Stimulated activated CD8-positive, alpha-beta memory T cell treated with anti-CD3 and anti-CD28 coated beads, Interleukin-4, amount 100 ng/mL, for 1 hour (primary cell): ENCODE measurements at places on chromosomes 11 and 22.

DNA sequence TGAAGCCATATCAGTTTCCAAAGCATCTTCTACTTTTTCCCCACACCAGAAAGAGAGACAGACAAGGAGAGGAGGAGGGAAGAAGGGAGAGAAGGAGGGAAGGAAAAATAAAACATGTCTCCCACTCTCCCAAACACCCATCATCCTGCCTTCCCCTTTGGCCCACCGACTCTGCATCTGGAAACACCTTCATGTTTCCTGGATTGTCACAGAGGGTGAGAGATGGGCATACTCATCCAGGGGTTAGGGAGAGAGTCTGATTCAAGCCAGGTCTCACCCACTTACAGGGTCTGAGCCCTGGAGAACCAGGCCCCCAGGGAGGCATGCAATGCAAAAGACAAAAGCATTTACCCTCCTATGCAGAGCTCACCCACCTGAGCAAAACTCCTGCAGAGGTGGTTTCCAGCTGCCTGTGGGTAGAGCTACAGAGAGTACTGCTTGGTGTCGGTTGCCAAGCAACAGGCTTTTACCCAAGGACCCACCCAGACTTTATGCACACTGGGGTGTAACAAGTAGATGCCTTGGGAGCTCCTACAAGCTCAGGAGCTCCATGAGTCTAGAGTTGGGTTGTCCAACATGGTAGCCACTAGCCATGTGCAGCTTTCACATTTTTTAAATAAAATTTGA lies 33.4 kb downstream of the MN1 start:
- no peak for DNase-seq

DNA sequence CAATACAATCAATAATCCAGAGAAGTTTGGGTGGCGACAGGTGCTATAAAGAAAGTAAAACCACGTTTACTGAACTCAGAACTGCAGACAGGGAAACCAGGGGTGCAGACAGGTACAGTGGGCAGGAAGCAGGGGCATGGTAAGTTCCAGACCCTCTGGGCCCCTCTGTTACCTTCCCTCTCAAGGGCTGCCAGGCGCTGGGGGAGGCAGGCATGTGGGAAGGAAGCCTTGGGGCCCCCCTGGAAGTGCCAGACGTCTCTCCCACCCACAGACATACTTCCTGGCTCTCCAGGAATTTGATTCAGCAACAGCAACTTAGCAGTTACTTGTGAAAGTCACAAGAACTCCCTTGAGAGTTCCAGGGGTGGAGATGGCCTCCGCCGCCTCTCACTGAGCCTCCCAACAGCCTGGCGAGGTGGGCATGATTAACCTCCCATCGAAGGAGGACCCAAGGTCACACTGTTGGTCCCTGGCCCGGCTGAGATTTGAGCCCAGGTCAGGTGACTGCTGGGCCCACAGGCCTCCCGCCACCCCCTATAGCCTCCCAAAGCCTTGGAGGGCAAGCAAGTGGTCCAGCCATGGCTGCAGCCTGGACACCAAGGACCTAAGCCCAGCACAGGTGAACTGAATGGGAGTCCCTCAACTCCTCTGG lies 14.1 kb upstream of the TSKU start:
- DNase-seq, result no peak

GRCh38 chr11:46359953-46360352 lies 12.7 kb downstream of the DGKZ start:
- no peak for DNase-seq

DNA sequence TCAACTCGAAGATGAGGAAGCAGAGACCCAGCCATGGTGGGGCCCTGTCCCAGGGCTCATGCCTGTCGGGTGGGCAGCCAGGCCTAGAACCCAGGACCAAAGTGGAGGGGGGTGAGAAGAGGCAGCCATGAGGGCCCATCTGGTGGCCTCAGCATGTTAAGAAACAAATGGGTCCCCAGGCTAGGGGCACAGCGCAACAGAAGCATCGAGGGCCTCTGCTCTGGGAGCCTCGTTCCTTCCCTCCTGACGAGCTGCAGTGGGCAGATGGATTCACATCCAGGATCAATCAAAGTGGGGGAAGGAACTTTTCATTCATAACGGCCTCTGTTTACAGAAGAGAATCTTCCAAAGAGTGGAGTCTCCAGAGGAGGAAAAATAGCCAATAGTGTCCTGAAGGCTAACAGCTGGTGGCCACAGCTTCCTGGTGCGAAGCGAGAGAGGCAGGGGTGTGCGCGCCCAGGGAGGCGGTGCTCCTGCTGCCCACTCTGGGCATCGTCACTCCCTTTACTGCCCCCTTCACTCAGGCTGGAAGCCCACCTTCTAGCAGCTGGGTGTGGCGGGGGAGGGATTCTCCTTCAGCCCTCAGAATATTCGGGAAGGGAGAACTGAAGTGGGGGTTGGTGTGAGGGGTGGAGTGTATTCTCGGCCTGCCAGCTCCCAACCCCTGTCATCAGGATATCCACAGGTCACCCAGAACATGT lies 4.3 kb downstream of the CBX7 start:
- DNase-seq, result no peak

GRCh38 chr11:71454470-71455113 lies 1.6 kb downstream of the NADSYN1 start:
- no peak for DNase-seq

GRCh38 chr22:41487037-41487935 lies 18.4 kb downstream of the ACO2 start:
- no peak for DNase-seq

GRCh38 chr11:118143661-118144185 lies 8.9 kb downstream of the SCN4B start:
- no peak for DNase-seq
